Putamen (tissue), 1 donor: ENCODE measurements at places on chromosomes 2 and 18.

DNA sequence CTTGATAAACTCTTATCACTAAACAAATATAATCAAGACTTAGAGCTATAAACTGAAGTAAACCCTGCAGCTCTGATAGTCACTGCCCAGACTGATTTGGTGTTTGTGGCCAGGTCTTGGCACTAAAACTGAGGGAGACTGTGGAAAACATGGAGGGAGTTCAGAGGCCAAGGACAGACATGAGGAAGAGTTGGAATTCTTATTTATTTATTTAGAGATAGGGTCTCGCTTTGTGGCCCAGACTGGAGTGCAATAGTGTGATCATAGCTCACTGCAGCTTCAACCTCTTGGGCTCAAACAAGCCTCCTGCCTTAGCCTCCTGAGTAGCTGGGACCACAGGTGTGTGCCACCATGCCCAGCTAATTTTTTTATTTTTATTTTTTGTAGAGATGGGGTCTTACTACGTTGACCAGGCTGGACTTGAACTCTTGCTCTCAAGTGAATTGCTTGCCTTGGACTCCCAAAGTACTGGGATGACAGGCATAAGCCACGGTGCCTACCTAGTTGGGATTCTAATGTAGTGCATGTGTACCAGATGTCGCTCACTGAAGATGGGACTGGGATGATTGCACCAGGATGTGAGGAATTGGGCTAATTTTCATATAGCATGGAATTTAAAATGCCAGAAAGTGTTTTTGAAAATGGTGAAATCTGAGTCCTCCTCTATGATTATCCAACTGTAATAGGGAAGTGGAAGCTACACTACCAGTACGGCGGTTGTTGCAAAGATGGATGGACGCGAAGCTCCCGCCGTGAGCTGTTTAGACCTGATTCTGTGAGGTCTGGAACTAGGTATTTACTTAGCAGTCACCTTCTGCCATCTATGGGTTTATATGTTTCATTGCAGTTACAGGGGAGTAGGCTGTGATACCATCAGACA is 52.7 kb upstream of the CTLA4 start:
- DNase-seq = peak; percentile 46

GRCh38 chr2:144320491-144320890 is 199.4 kb downstream of the ZEB2 start:
- DNase-seq = no peak

DNA sequence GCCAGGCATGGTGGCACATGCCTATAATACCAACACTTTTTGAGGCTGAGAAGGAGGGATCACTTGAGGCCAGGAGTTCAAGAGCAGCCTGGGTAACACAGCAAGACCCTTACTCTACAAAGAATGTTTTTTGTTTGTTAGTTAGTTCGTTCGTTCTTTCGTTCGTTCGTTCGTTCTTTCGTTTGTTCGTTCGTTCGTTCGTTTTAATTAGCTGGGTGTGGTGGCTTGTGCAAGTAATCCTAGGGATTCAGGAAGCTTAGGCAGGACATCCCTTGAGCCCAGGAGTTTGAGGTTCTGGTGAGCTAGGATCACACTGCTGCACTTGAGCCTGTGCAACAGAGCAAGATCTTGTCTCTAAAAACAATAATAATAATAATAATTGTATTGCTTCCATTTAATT is 98.7 kb downstream of the MARCO start:
- no peak for DNase-seq

DNA sequence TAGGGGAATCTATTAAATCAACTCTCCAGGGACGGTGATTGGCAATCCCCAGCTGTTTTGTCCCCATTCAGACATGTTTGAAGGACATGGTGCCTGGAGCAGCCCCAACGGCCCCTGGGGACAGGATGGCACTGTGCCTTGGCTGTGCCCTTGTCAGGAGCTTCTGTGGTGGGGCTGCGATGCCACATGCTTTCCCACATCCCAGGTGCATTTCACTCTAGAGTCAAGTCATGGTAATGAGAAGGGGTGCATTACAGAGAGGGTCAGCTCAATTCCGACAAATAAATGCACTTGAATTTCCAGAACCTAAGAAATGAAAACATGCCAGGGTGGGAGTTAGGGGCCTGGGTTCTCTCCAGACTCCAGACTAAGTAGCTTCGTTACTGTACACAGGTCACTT is 289.4 kb upstream of the PXDN start:
- DNase-seq = no peak

- DNase-seq = no peak
Measured at GRCh38 chr2:149443150-149443549, 112.8 kb downstream of the LYPD6 start.

DNA sequence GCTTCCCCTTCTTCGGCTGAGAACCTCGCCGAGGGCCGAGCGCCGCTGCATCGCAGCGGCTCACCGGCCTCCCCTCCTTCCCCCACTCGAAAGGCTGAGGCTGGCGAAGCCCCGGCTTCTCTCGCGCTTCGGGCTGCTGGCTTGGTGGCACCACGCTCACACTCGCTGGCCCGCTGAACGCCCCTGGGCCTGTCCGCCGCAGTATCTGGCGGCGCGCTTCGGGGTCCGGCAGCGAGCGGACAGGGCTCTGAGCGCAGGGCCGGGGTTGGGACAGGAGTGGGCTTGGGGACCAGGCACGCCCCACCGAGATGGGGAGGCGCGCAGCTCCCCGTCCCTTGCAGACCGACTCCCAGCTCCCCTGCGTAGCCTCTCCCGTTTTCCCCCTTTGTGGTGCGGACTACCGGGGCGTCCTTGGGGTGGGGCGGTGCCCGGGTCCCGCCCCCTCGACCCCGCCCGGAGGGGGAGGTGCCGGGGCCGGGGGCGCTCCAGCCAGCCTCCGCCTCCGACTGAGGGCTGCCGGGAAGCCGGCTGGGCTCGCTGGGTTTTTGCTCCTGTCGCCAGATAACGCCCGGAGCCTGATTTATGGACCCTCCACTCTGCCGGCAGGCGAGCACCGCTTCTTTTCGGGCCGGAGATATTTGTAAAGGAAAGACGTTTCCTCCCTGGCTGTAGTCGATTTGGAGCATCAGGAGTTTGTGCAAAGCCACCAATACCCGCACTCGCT is 3.8 kb downstream of the GBX2 start:
- DNase-seq = no peak

- DNase-seq = no peak
Measured at GRCh38 chr2:177646791-177647190, 254.2 kb downstream of the AGPS start.

DNA sequence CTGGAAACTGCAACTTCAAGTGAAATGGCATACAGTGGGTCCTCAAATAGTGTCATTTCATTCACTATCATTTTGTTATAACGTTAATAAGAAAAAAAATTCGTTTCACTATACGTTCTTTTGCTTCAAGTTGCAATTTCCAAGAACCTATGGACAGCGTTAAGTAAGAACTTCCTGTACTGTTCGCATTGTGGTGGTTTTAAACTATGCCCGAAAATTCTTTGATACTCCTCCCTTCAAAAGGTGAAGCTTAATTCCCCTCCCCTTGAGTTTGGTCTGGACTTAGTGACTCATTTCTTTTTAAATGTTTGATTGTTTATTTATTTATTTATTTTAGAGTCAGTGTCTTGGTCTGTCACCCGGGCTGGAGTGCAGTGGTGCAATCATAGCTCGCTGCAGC is 20.7 kb downstream of the GNLY start:
- no peak for DNase-seq

GRCh38 chr2:53231908-53232307 is 535.7 kb upstream of the CHAC2 start:
- DNase-seq = no peak

DNA sequence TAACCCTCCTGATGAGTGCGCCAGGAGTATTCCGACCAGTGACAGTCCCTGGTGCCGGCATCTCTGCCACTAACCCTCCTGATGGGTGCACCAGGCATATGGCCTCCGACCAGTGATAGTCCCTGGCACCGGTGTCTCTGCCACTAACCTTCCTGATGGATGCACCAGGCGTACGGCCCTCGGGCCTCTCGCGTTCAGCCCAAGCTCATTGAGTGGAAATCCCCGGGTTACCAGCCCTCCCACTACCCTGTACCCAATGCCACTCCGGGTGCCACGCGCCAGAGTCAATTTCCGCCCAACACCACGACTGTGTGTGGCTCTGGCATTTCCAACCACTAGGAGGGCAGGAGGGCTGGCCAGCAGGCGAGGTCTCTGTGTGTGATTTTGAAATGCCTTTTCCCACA is 11.7 kb upstream of the GPC1 start:
- no peak for DNase-seq

DNA sequence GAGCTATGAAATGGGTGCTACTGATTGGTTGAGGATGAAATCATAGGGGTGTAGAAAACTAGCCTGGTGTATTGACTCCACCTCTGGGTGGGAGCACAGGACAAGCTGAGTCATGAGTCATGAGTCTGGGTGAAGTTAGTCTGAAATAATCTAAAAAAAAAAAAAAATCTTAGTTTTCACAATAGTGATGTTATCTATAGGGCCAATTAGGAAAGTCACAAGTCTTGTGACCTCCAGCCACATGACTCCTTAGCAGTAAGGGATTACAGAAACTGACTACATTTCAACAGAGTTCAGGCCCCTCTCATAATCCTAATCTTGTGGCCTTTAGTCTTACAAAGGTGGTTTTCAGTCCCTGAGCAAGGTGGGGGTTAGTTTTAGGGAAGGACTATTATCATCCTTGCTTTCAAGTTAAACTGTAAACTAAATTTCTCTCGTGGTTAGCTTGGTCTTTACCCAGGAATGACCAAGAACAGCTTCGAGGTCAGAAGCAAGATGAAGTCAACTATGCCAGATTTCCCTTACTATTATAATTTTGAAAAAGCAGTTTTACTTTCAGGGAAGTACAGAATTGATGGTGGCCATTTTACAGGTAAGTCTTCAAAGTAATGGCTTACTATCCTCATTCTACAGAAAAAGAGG is 338.0 kb upstream of the GYPC start:
- DNase-seq = no peak

DNA sequence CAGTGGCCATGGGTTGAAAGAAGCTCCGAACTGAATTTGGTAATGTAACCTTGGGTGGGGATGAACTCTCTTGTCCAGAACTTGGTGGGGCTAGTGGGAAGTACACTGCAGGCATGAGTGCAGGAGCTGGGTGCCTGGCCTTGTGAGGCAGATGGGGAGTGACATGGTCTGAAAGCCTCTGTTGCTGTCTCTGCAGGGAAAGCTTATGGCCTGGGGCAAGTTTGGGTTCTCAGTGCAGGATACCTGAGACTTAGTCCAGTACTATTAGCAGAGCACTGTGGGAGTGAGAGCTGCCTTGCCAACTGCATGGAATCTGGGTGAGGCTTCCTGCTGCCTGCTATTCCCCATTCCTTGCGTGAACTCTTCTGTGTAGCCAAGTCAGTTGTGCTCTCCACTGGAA is 1620.9 kb upstream of the NXPH2 start:
- DNase-seq = no peak

DNA sequence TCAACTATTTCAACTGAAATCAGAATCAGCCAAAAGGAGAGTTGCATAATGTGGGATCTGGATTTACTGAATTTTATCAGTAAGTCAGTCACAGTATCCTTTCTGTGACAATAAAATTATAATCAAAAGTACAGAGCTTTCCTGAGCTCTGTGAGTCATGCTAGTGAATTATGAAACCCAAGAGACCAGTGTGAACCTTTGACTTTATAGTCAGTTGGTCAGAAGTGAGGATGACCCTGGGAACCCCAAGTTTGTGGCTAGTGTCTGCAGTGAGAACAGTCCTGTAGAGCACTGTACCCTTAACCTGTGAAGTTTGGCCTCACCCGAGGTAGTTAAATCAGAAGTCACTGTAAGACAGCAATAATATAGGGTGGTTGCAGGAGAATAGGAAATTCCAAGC is 381.7 kb downstream of the CDH19 start:
- no peak for DNase-seq

DNA sequence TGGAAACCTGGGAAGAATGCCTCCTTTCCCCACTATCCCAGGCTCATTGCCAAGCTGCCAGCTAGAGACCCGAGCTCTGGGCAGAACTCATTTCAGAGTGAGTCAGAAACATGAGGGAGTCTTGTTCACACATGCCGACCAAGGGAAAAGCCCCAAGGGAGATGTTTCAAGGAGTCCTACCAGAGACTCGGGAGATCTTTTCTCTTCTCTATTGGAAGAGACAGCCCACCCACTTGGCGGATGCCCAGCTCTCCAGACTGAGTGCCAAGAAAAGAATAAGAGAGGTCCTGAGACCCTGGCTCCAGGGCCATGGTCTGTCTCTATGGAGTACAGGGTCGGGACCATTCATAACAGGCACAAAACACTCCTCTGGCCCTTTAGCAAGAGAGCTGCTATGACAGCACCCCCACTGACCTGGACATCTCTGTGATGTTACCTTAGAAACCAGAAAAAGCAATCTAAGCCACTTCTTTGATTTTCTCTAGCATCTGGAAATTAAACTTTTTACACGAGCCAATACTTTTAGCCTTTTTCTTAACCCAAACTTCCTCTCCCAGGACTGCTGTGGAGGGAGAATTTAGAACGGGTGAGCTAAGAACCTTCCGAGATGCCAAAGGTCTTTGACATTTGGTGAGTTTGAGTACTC is 18.5 kb upstream of the IGFBP5 start:
- no peak for DNase-seq

GRCh38 chr2:170843656-170844055 is 27.0 kb downstream of the GAD1 start:
- DNase-seq = no peak

DNA sequence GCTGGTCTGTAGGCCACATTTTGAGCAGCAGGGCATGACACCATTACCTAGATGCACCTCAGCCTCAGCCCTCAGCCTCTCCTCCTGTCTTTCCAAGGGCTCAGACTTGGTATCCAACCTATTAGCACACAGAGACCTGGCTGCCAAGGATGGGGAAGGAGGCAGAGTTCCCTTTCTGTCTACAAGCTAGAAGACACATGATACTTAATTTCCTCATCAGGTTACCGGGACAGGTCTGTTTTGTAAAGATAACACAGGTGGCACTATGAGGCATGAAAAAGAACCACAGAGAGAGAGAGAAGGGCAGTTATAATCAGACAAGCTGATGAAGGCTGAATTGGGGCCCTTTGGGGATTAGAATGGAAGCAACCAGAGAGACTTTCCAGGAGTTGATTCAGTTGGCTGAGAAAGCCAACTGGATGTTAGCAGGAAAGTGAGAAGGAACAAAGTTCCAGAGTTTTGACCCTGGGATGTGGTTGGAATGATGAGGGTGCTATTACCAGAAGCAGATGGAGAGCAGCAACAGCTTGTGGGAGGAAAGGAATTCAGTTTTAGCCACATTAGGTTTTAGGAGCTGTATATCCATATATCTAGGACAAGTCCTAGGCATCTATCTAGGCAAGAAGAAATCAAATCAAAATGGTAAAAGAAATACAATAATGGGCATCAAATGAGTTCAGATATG is 46.0 kb upstream of the RMND5A start:
- DNase-seq = no peak

DNA sequence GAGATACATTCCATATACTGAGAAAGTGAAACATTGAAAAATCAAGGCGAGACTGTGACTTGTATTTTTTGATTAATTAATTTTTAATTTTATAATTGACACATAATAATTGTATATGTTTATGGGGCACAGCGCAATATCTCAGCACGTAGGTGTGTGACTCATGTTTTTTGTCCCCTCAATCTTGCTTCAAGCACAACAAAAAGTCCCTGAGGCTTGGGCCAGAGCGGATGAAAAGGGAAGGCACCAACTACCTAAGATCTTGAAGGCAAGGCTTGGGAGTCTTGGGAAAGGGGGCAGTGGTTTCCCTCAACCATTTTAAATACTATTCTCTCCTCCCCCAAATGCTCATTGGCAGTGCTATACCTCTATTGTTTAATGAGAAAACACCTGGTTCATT is 9.9 kb downstream of the SGPP2 start:
- DNase-seq = no peak
